Non-pigmented ciliary epithelial cell (primary cell): ENCODE measurements at places on chromosomes 3 and 15.
A peak's percentile ranks its signal among the peaks of the same experiment; 100 is the strongest.

DNA sequence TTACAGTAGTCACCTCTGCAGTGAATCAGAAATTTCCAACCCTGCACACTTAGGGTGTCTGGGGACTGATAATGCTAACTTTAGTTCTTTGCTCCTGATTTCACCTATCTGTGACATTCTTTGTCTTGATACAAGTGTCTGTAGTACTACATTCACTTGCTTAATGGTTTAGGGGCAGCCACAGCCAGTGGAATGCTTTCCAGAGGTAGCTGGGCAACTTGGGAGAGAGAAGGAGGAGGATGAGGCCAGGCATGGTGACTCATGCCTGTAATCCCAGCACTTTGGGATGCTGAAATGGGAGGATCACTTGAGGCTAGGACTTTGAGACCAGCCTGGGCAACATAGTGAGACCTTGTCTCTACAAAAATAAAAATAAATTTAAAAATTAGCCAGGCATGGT, 8.5 kb downstream of the BAHD1 start:
- DNase-seq, result no peak

GRCh38 chr3:178771511-178771910, 235.3 kb downstream of the KCNMB2 start:
- no peak for DNase-seq

GRCh38 chr3:2944628-2945027, 165.5 kb downstream of the IL5RA start:
- no peak for DNase-seq

DNA sequence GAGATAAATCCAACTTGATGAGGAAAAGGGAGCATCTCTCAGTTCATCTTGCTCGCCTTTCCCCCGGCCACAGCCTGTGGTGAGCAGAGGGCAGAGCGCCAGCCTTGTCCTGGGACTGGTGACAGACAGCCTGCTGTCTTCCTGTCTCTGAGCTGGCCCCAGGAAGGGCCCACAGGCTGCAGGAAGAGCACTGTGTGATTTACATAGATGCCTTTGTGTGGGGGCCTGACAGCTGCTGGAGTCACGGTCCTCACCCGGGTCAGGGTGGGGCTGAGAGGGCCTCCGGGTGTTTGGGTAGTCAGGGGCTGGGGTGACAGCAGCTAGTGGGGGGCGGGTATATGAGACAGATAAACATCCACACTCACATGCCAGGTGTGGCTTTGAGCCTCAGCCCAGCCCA, 29.3 kb downstream of the PLA2G4D start:
- no peak for DNase-seq

GRCh38 chr3:54345847-54346375, 223.6 kb downstream of the CACNA2D3 start:
- no peak for DNase-seq

GRCh38 chr3:101204246-101204645, 116.1 kb downstream of the IMPG2 start:
- no peak for DNase-seq

DNA sequence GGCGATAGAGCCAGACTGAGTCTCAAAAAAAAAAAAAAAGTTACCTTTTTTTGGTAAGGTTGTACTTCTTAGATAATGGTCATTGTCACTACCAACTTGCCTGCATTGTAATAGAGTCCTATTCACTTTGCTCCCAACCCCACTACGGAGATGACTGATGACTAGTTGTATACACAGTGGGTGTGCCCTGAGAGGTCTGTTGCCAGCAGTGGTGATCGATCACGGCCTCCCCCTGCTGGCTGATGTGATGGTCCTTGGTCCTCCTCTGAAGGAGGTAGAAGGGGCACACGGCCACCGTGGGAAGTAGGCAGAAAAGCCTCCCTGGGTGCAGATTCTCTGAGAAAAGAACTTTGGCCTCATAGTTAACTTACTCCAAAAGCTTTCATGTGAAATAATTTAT, 10.7 kb downstream of the GCNT3 start:
- peak; percentile 19 for DNase-seq

GRCh38 chr3:177201700-177202397, 4.6 kb upstream of the TBL1XR1 start:
- DNase-seq, result no peak

GRCh38 chr15:26449291-26449690, 323.6 kb downstream of the GABRB3 start:
- peak; percentile 4 for DNase-seq

DNA sequence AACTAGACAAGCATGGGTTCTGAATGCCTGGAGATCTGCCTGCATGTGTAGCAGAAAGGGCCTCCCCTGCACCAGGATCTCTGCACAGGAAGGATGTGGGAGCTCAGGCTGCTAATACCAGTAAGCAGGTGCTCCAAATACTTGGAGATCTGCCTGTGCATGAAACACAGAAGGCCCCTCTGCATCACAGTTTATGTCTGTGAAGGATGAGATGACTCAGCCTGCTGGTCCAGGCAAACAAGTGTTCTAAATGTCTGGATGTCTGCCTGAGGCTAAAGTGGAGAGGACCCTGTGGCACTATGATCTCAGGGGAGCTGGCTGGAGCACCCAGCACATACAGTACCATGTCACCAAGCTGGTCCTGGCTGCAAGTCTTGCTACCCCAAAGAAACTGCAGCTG, 678.8 kb downstream of the MCTP2 start:
- DNase-seq, result no peak

GRCh38 chr3:190807719-190808375, 54.6 kb downstream of the GMNC start:
- DNase-seq, result no peak

DNA sequence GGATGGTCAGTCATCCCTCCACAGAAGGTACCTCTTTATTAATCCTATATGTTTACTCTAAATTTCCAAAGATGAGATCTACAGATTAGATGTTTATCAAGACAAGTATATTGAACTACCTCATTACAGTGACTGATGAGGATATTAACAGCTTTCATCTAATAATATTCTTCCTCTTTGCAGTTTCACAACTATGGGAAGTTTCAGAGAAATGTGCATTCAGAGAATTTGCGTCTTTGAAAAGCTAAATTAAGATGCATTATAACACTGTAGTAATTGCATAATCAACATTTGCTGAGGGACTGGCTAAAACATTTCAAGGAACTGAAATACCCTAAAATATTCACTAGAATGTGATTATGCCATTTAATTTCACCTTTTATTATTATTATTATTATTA, 46.7 kb downstream of the MCF2L2 start:
- DNase-seq, result no peak

GRCh38 chr15:58346361-58346760, 85.4 kb upstream of the LIPC start:
- no peak for DNase-seq

GRCh38 chr3:56131974-56132590, 336.2 kb downstream of the ERC2 start:
- peak; percentile 93 for DNase-seq

- peak; percentile 87 for DNase-seq
Observed at GRCh38 chr3:36648241-36649034, 115.9 kb downstream of the DCLK3 start.

DNA sequence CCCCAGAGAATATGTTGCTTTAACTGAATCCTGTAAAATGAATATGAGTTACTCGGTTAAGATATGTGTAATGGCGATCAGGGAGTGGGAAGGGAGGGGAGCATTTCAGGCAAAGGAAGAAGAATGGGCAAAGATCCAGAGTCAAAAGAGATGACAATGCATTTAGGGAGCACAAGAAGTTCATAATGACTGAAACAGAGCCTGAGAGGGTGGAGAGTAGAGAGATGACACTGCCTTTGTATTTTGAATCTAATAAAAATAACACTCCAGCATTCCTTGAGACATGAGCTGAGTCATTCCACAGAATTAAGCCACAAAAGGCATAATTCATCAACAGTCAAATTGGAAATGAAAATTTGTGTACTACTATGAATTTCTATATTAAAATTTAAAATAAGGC, 105.3 kb upstream of the PEX5L start:
- DNase-seq, result no peak

- no peak for DNase-seq
Observed at GRCh38 chr3:117282566-117282965, 573.0 kb downstream of the TUSC7 start.

GRCh38 chr3:24538891-24539290, 44.2 kb upstream of the THRB start:
- no peak for DNase-seq

GRCh38 chr3:44842376-44842775, 19.3 kb upstream of the TMEM42 start:
- no peak for DNase-seq

DNA sequence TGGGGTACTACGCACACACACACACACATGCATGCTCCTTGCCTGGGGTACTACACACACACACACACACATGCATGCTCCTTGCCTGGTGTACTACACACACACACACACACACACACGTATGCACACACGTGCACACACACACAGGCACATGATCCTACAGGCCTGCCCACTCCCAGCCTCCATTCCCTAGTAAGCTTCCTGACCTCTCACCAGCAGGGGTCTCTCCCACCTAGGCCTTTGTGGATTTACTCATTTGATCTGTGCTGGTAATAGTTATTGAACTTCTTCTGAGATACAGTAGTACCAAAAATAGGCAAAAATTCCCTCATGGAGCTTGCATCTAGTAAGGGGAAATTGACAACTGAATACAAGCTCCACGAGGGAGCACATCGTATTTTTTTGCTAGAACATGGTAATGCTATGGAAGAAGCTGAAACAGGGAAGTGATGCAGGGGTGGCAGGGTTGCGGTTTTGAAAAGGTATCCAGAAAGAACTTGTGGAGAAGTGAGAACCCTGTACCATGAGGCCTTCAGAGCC, 19.1 kb downstream of the TTC21A start:
- DNase-seq, result no peak

DNA sequence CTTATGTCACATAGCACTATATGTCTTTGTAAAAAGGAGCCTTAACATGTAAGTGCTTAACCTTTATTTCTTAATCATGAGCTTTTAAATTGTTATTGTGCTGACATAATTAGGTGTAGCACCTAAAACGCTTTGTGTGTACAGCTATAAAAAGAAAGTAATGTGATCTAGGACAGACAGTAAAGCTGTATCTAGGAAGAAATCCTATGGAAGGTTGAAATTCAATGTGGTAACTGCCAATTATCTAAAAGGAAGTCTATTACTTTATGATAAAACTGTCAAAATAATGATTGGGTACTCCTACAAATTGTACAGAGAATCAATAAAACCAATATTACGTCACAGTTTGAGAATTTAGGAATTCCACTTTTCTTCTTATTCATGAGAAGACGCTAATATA, 87.9 kb downstream of the CDIN1 start:
- no peak for DNase-seq

DNA sequence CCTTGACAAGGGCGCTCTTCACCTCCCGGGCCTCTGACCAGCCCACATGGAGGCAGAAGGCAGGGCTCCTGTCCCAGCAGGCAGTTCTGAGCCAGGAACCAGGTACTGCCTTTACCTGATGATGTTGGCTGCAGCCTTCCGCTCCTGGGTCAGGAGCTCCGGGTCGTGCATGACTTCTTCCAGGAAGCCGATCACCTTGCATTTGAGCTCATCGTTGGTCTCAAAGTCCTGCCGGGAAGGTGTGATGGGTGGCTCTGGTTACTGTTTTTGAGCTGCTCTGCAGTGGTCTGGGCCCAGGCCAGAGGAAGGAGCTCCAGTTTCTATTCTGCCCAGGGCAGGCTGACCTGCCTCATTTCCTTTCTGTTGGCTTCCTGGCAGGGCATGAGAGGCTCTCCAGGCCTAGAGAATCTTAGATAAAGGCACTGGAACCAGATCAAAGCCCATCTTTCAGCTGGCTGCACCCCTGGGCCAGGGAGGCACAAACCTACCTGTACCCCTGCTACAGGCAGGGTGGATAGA, 53.2 kb upstream of the CTSH start:
- no peak for DNase-seq

GRCh38 chr3:61015859-61016258, 235.4 kb downstream of the FHIT start:
- DNase-seq, result no peak

DNA sequence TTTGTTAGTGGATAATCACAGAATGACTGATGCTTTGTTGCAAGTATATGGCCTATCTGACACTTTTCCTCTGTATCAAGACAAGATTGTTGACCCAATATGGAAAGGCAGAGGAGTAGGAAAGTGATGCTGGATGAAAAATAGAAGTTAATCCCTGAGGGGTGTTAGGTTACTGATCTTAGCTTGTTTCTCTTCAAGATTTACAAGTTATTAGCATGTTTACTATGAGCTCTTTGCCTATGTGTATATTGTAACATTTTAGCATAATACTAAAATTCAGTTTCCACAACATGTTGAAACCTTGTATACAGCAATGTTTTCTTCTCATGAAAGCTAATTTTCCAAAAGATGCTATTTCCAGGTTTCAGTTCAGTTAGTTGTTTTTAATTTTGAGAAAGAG, 120.4 kb upstream of the CCNL1 start:
- no peak for DNase-seq

- DNase-seq, result no peak
Observed at GRCh38 chr3:945738-946137, 147.1 kb upstream of the CNTN6 start.

GRCh38 chr3:147428754-147429153, 19.6 kb downstream of the ZIC1 start:
- DNase-seq, result no peak

DNA sequence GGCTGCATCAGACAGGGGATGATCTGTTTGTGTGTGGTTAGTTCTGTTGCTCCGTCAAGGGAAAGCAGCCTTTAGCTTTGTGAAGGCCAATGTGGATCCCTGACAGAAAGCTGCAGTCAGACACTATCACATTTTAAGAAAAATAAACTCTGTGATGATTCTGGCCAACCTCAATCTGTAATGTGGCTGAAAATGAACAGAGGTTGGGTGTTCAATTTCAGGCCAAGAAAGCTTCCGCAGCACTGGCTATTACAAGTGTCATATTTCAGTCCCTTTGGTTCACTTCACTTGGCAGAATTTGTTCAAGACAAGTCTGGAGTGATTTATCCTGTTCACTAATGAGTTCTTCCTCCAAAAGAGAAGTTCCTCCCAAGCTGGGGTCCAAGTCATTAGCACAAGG, 571.8 kb upstream of the IL12A start:
- DNase-seq, result no peak

- peak; percentile 17 for DNase-seq
Observed at GRCh38 chr3:60086811-60087210, 1037.0 kb upstream of the CFAP20DC start.

DNA sequence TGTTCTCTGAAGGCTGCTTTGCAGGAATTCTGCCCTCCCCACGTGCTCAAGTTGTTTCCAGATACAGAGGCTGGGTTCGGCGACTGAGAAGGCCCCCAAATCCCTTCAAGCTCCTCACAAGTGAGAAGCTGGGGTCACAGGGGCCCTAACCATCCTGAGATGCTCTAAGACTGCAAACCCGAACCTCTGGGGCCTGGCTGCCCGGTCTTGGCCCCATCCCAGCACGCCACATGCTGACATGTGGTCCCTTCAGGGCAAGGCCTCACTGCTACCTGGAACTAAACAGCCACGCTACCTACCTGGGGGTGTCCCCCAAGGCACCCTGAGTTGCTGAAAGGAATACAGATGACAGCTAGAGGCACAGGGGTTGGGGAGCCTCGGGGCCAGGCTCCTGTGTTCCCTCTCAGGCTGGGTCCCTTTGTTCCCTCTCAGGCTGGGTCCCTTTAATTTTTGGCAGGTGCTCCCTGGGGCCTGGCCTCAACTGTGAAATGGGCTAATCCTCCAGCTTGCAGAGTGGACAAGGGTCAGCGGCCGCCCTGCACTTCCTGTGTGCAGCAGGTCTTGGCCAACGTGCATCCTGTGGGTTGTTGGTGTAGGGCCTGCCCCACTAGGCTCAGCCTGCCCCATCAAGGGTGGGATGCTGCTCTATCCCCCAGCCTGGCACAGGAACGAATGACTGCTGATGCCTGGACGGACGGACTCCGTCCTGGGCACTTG, 32.5 kb downstream of the KLHL25 start:
- no peak for DNase-seq

- no peak for DNase-seq
Observed at GRCh38 chr3:41296556-41296955, 97.3 kb downstream of the CTNNB1 start.

- DNase-seq, result no peak
Observed at GRCh38 chr3:185153171-185153771, 411 bp upstream of the C3orf70 start.
